ENCODE measurements at places on chromosomes 16 and 17.

- no peak for DNase-seq
These were observed 166.8 kb downstream of the GRIN2A start for GRCh38 chr16:10015397-10015796.

GRCh38 chr17:33288954-33289353, 4.1 kb downstream of the ASIC2 start:
- no peak for DNase-seq

- no peak for DNase-seq
These were observed 191.7 kb downstream of the PRKCB start for GRCh38 chr16:24027466-24027865.

GRCh38 chr16:66933776-66934137, 445 bp downstream of the CIAO2B start:
- DNase-seq = no peak

- no peak for DNase-seq
These were observed 72.1 kb upstream of the LYRM9 start for GRCh38 chr17:27965224-27965623.

All from HT1080 (cell line).